Activated CD4-positive, alpha-beta memory T cell treated with anti-CD3 and anti-CD28 coated beads for 36 hours (primary cell): ENCODE measurements at places on chromosomes 13 and 19.

DNA sequence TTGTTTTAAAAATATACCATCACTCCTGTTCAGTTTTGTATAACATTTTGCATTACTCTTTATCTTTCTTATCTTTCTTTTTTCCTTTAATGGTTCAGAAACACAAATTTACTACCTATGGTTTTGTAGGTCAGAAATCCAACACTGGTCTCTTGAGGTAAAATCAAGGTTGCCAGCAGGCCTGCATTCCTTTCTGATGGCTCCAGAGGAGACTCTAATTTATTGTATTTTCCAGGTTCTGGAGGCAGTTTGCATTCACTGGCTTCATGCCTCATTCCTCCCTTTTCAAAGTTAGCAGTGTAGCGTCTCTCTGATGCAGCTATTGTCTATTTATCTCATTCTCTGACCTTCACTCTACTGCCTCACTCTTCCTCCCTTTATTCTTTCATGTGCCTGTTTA, 767.4 kb downstream of the SLITRK6 start:
- no peak for DNase-seq

- DNase-seq, result no peak
These were observed 588.5 kb downstream of the GPC5 start for GRCh38 chr13:91986761-91987483.

- DNase-seq, result no peak
These were observed 194.1 kb downstream of the KLF12 start for GRCh38 chr13:73940098-73940497.

DNA sequence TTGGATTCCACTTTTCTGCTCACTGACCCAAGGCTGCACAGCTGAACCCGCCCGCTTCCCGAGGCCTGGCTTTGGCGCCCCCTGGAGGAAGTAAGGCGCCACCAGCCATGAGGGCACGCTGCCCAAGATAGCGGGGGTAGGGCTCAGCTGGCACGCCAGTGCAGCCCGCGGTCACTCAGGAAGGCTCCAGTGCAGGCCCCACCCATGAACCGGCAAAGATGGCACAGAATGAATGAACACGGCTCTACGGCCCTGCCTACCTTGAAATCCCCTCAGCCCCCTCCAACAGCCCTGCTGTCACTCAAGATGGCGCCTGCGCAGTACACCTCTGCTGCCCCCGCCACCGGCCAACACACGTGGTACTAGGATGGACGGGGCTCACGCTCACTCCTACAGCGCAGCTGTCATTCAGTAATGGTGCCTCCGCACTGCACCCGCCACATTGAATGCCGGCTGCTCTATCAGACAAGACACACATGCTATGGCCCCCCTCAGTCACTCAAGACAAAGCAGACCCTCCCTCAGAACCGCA, 3.0 kb downstream of the PEG3 start:
- no peak for DNase-seq

DNA sequence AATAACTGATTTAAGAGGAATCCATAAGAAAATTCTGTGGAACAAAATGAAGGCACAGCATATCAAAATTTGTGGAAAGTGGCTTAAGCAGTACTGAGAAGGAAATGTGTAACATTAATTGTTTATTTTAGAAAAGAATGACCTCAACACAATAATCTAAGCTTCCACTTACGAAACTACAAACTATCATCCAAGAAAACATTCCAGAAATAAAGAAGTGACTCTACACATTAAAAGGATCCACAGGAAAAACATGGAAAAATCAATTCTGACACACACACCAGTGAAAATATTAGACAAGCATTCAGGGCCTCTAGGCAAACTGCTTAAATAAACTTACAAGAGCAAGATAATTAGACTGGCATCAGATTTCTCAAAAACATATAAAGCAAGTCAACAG, 14.0 kb downstream of the EXOSC8 start:
- no peak for DNase-seq

DNA sequence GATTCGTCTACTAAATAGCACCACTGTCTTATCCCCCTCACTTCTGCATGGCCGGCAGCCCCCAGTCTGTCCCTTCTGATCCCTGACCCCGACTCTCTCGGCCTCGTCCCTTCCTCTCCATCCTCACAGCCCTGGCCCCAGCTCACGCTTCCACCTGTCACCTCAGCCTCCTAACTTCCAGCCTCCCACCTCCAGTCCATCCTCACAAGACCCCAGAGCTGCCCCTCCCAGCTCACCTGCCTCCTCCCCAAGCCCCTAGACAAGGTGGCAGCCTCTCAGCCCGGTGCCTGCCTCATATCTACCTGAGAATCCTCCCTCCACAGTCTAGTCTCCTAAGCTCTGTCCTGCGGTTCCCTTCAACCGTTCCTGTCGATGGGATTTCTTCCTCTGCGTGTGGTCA, 10.0 kb downstream of the KCNC3 start:
- DNase-seq, result no peak

- no peak for DNase-seq
These were observed 20.3 kb downstream of the LYL1 start for GRCh38 chr19:13082192-13083007.

- no peak for DNase-seq
These were observed 10.3 kb downstream of the IL17D start for GRCh38 chr13:20713751-20714150.

DNA sequence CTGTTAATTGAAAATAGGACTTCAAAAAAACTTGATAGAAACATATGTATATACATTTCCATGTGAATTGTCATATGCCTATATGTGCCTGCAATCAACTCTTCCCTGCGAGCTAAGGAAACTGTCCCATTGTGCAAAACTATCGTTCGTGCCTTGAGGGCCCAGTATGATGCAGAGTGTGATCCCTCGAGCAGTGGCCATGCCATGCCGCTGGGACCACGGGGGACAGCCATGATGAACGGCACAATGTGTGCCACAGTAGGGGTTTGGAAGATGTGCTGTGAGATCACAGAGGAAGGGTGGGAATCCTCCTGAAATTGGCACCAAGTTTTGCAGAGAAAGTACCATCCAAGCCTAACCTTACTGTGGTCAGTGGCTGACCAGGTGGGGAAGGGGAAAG, 118.1 kb upstream of the SOX1 start:
- DNase-seq, result no peak

DNA sequence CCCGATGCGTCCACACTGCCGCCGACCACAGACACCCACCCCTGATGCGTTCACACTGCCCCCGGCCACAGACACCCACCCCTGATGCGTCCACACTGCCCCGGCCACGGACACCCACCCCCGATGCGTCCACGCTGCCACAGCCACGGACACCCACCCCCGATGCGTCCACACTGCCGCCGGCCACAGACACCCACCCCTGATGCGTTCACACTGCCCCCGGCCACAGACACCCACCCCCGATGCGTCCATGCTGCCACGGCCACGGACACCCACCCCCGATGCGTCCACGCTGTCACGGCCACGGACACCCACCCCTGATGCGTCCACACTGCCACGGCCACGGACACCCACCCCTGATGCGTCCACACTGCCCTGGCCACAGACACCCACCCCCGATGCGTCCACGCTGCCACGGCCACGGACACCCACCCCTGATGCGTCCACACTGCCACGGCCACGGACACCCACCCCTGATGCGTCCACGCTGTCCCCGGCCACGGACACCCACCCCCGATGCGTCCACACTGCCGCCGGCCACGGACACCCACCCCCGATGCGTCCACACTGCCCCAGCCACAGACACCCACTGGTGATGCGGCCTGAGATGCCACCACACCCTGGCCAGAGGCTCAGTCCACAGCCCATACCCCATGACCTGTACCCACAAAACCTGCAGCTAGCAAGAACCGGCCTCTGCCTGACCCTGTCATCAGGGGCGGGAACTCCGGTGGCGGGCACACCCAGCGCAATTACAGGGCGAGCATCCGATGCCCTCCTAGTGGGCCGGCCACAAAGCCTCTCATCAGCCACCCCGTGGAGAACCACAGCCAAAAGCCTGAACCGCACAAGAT, 28.4 kb downstream of the RASA3 start:
- no peak for DNase-seq

- no peak for DNase-seq
These were observed 16.3 kb downstream of the MPND start for GRCh38 chr19:4359627-4360000.

- no peak for DNase-seq
These were observed 94.3 kb downstream of the INSR start for GRCh38 chr19:7199613-7200533.

GRCh38 chr13:112986470-112986869, 17.5 kb downstream of the MCF2L start:
- DNase-seq, result no peak

DNA sequence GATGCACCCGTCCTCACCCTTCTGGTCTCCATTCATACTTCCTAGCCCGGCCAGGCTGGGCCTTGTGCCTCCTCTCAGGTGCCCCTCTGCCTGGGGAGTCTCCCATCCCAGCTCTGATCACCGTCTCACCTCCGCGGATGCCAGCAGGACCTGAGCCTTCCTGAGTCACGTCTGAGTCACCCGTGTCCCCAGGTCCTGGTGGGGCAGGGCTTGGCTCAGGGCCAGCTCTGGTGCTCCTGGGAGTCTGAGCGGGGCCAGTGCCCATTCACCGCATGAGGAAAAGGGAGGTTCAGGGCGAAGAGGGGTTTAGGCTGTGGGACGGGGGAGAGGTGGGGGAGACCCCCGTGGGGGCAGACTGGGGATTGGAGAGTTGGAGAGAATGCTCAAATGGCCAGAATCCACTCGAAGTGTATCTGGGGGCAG, 593 bp downstream of the ATP8B3 start:
- peak; percentile 79 for DNase-seq
